Breast epithelium (tissue), 4 donors: ENCODE measurements at places on chromosomes 3 and 15. TPM values are rescaled to one million over a fixed set of nuclear protein-coding genes. Genes with fewer than 3 reads are reported as not detected.
A peak's percentile ranks its signal among the peaks of the same experiment; 100 is the strongest.

- DNase-seq = no peak
Observed at GRCh38 chr15:52464478-52464877, 64.2 kb downstream of the MYO5A start.

GRCh38 chr15:100314809-100315400 is 26.9 kb downstream of the ADAMTS17 start:
- DNase-seq = no peak

- DNase-seq = no peak
Observed at GRCh38 chr3:141240687-141241615, 9.3 kb downstream of the PXYLP1 start.

DNA sequence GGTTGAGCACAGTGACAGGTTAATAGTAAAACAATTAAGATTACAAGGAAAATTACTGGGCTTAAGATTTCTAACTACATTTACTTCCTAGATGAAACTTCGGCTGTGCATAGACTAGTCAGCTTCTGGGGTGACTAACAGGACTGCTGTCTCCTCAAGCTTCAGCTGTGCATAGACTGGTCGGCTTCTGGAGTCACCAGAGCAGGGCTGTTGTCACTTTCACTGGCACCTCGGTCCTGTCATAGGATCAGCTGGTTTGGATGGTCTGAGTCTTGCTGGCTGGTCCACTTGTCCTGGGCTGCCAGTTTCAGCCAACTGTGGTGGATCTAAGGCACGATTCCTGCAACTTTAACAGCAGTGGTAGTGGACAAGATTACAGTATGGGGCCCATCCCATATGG is 23.9 kb upstream of the ACAD9 start:
- no peak for DNase-seq

DNA sequence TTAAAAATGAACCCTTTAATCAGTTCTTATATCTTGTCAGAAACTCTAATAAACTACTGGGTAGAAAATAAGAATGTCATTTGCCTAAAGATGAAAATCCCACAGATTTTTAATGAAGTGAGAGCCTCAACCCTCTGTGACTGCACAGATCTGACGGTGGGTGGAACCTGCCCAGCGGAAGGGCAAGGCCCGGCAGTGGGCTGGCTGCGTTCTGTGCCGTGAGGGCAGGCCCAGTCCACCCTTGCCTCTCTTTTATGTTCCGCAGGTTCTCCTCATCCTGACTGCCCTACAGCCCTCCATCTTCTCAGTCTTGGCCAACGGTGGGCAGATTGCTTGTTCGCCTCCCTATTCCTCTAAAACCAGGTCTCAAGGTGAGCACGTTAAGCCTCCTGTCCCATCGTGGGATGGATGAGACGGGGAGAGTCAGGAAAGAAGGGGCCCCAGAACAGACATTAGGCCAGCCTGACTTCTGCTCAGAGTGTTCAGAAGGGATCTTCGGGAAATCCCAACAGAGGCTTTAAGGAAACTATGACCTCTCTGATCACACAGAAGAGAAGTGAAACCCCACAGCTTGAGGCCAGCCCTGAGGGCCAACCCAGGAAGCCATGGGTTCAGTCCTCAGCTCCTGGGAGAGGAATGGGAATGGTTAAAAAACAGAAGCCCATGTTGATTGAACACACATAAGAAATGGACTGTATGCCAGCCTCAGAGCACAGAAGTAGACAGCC is 16.0 kb downstream of the SLC51A start:
- DNase-seq = no peak

GRCh38 chr15:22908830-22909229 is 70.4 kb downstream of the NIPA2 start:
- no peak for DNase-seq

DNA sequence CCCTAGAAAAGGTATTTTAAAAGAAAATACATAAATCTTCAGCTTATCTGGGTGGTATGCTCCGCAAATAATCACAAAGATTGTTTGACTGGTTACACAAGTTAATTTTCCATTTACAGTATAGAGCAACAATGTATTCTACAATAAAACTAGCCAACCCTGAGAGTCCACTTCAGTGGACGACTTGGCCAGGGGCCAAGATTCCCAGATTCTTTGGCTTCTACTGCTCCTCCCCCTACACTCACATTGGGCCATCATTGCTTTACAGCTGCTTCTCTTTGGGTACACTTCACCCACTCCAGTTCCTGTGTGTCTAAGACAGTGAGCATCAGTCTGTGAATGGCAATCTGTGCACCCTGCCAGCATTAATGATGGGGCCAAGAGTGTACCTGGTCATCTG is 17.2 kb upstream of the PRICKLE2 start:
- no peak for DNase-seq

DNA sequence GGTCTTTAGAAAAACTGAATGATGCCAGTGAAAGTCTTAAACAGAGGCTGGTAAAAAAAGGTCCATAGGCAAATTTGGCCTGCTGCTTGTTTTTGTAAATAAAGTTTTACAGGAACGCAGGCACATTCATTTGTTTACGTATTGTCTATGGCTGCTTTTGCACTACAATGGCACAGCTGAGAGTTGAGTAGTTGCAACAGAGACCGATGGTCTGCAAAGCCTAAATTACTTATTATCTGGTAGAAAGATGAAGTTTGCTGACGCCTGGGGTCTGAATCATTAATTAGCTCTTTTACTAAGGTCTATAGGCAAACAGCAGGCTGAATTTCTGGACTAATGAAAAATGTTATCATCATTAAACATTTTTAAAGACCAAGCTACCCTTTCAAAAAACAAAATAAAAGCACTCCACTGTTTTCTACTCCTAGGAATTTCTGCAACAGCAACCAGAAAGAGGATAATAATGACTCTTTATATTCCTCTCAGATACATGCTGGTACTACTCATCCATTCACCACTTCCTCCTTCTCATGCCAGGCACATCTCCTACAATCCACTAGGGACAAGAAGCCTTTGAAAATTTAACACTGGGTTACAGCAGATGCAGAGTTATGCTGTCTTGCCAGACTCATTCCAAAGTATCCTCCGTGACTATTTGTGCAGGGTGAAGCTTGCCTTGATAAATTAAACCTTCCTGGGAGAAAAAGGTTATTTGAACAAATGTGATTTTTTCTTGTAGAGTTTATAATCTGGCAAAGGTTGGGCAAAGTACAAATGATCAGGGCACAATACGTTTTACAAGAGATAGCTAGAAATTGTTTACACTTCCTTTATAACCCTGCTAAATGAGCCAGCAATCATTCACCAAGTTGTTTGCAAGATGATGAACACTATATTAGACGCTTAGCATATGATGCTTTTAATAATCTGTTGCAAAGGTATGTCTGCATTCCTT is 6.0 kb downstream of the GATM start:
- DNase-seq = no peak

DNA sequence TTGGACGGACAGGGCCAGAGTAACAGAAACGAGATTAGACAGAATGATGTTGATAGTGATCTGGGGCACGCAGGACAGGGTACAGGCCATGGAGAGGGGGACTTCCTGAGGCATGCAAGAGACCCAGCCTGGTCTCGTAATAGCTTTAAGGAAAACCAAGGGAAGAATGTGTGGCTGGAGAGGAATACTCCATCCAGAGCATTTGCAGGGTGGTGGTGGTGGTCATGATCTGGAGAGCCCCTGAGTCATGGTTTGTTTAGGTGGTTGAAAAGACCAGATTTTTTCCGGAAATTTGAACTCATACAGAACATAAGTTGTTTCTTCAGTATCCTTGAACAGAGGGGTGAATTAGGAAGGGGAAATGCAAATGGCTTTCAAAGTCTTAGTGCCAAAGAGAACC is 138.5 kb downstream of the DUT start:
- DNase-seq = no peak

- DNase-seq = no peak
Observed at GRCh38 chr15:32683906-32684584, 33.8 kb upstream of the GREM1 start.

DNA sequence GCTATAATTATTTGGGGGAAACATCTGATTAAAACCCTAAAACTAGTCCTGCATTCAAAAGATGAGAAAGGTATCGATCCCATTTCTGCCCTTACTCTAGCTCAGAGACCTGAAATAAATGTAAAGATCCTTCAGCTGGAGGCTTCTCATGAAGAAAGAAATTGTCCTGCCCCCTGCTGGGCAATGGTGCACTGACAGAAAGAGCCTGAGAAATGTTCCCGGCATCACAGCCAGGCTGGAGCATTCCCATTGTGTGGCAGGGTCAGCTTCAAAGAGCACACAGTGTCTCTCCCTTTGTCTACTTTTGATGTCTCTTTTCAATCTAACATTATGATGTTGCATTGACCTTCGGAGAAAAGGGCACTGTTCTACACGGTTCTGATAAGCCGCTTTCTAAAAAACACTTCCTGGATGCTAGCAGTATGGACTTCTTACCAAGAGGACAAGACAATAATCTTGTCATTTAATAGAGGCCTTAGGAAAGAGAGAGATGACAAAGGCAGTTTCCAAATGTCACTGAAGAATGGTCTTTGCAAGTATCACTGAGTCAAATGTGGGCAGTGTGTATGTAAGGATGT is 287.5 kb downstream of the MAGI1 start:
- DNase-seq = no peak

DNA sequence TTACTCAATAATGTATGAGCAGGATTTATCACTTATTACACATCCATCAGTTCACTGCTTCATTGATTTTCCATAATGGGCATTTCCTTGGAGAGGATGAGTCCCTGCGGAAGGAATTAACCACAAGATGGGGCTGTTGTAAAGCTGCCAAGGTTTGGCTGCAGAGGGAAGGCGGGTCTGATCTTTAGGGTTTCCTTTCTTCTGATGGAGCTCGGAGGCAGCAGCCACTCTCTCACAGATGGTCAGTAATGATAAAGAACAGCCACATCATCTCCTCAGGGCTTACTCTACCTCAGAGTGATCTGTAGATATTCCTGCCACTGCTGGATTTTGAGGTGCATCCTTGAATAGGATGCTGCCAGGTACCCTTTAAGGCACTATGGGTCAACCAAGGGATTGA is 115.2 kb downstream of the USP13 start:
- DNase-seq = no peak

- DNase-seq = no peak
Observed at GRCh38 chr15:74573987-74574386, 33.0 kb downstream of the ARID3B start.

- DNase-seq = no peak
Observed at GRCh38 chr3:138835397-138835757, 649 bp upstream of the PIK3CB start.

DNA sequence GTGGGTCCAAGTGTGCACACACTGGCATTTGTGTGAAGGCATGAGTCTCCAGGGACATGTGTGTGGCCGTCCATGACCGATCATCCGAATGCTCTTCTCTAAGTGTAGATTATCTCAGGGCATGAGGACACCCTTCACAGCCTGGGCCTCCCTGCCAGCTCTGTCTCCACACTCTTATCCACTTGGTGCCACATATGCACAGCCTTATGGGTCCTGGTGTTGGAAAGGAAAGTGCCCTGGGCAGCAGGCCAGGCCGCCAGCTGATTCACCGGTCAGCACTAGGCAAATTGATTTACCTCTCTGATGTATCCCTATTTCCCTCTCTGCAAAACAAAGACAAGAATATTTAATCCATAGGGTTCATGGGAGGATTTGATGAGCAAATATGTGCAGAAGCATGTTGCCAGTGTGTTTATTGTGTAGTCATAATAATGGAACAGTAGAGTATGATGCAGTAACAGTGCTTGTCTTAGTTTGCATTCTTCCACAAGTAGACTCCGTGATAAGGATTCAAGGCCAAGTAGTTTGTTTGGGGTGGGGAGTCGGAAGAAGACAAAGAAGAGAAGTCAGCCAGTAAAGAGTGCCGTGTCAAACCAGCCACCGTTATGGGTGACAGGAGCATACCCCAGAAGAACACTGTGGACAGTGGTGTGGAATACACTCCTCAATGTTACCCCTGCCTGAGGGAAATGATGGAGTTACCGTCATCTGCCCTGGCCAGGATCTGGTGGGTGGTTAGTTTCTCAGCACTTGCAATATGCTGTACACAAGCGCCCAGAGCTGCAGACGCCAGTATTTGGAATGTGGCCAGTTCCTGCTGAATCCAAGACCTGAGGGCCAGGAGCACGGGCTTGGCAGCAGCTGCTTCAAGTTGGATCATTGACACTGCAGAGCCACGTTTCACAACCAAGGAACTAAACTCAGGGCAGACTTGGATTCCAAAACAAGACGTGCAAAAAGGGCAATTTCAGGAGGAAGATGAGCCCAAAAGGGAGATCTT is 85.1 kb downstream of the MTHFS start:
- peak; percentile 78 for DNase-seq

- DNase-seq = no peak
Observed at GRCh38 chr3:25304916-25305315, 123.1 kb upstream of the RARB start.

DNA sequence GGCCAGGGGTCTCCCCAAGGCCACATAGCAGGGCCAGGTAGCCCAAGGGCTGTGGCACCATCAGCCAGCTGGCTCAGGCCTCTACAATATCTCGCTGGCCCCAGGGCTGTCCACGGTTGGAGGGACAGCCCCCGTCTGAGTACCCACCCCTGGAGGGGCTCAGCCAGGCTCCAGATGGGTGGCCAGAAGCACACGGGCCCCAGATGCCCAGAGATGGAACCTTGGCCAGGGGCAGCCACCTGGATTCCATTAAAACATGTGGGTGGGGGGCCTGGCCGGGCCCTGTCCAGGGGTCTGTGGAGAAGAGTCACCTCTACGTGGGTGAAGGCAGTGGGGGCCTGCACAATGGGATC is 8.4 kb downstream of the CSPG4 start:
- DNase-seq = no peak

GRCh38 chr3:101784855-101785613 is 6.0 kb downstream of the NXPE3 start:
- no peak for DNase-seq

- DNase-seq = no peak
Observed at GRCh38 chr3:180594631-180595558, 7.1 kb upstream of the TTC14 start.

GRCh38 chr3:100615684-100616083 is 6.3 kb downstream of the ADGRG7 start:
- DNase-seq = no peak

- no peak for DNase-seq
Observed at GRCh38 chr15:56356616-56357015, 8.6 kb upstream of the TEX9 start.

DNA sequence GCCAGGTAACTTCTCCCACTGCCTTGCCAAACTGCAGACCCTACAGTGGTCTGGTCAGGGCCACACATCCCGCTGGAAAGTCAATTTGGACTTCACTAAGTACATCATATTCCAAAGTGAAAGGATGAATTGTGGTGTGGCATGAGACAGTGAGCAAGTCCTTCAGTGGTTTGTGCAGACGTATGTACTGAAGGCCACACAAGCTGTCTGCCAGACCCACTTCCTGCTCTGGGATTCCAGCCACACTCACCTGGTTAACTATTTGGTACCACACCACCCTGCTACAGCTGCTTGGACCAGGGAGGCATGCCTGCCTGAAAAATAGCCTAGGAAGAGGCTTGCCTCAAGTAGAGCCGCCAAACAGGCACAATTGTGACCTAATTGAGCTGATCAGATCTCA is 94.1 kb upstream of the STRIT1 start:
- DNase-seq = no peak

CLDN11 gene
- 8.2 TPM for total RNA-seq

CYP19A1 gene
- total RNA-seq = 6.9 TPM

IL12A gene
- total RNA-seq = not detected

MNS1 gene
- total RNA-seq = 2.3 TPM

CAND2 gene
- total RNA-seq = 4.7 TPM
